Pancreas (tissue), 10 donors: ENCODE measurements at places on chromosomes 3 and 15.

DNA sequence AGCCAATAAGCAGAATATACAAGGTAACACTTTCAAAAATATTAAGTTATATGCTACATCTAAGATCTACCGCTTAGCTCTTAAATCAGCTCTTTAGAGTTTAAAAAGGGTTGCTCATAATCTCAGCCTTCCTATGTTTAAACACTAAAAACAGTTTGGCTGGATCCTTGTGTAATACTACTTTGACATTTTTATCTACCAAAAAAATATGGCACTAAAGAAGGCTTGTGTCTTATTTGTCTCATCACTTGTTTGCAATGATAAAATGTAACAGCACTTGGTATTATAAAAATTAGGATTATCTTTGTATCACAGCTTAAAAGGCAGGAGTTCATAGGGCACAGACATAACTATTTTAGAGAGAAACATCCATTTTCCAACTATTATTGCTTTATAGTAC is 9.8 kb downstream of the ANKRD28 start:
- no peak for DNase-seq

DNA sequence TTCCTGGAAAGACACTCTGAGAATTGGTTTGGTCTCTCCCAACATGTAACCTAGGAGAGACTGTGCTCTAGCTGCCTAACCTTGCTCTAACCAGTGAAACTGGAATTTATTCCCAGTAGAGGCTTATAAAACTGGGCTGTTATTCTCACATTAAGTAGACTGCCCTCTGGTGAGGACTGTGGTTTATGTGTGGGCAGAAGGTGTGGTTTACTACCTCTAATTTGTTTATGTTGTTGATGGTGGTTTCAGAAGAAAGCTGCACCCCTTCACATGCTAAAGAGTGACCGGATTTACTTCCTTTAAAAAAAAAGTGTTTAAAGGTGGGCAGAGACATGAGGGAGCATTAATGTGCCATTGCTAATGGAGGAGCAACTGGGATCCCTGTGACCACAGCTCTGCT is 273.2 kb downstream of the MECOM start:
- no peak for DNase-seq

- DNase-seq = no peak
These were observed 365.6 kb downstream of the PTPRG start for GRCh38 chr3:61926923-61927322.

- no peak for DNase-seq
These were observed 54.0 kb upstream of the NEO1 start for GRCh38 chr15:72998226-72998625.

DNA sequence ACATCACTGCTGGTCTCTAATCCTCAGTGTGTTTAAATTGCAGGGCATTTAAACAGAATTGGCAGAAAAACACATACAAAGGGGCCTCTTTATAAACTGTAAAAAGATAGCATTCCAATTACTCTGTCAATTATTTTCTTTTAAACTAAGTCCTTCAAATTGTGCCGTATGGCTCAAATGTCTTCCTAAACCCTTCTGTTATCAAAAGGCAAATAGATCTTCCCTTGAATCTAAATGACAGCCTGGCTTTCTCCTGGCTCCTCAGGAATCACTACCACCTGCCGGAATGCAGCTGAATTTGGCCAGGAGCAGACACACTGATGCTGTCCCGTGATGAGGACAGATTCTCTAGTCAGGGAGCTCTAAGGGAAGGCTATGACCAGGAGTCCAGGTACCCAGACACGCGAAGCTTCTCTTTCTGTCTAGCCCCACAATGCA is 85.6 kb downstream of the IGF2BP2 start:
- no peak for DNase-seq

DNA sequence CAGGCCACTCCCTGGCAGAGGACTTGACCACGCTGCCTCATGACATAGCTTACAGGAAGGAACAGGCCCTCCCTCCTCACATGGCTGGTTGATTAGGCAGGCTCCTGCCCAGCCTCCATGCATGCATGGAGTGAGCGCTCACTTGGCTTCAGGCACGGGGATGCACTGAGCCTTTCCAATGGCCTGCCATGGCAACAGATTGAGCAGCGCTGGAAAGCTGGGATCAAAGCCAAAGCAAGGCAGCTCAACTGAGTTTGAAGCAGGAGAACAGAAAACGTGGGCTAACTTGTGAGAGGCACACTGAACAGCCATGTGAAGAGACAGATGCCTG is 5.9 kb upstream of the GRAMD2A start:
- peak; percentile 65 for DNase-seq

DNA sequence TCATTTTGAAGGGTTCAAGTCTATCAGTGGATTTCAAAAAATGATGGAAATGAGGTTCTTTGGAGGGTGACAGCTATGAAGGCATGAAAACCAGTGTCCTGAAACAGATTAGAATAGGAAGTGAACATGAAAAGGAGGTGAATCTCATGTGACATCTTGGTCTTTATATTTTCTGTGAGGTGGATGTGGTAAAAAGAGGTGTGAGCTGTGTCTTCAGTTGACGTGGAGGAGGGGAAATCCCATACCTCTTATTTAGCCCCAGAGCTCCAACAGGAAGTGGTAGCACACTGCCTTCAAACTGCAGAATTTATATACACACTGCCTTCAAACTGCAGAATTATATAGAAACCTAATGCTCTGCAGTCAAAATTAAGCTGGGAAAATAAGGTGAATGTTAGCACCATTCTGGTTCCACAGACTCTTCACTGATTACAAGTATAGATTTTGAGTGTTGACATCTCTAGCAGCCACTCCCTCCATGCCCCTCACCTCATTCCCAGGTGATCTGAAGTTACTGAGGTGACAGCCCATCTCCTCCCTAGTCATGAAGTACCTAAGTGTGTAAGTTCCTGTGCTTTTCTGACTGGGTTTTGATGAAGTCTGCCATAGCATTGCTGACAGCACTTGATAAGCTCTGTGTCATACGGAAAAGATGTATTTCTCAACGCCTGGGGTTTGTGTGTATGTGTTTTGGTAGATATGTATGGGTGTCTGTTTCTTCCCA is 2.7 kb downstream of the RAB8B start:
- no peak for DNase-seq
